Activated T-cell treated with anti-CD3 and anti-CD28 coated beads, Interleukin-2, amount 50 U/mL, for 48 hours (primary cell): ENCODE measurements at places on chromosomes 11 and 22.

DNA sequence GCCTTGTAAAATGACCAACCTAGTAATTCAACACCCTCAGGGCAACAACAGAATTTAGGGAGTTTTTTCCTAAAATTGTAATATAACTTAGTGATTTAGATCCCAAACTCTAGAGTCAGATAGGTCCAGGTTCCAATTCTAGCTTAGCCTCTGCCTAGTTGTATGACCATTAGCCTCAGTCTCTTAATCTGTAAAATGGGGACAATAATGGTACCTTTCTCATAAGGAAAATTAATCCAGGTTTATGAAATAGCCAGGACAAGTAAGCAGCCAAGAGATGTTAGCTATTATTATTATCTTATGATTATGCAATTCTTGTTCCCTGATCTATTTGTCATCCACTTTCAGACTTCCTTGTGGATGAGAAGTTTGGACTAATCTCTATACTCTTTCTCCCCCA, 4.1 kb downstream of the TFIP11 start:
- DNase-seq, result no peak

- no peak for DNase-seq
Observed at GRCh38 chr22:24358105-24358836, 69.1 kb upstream of the ADORA2A start.

DNA sequence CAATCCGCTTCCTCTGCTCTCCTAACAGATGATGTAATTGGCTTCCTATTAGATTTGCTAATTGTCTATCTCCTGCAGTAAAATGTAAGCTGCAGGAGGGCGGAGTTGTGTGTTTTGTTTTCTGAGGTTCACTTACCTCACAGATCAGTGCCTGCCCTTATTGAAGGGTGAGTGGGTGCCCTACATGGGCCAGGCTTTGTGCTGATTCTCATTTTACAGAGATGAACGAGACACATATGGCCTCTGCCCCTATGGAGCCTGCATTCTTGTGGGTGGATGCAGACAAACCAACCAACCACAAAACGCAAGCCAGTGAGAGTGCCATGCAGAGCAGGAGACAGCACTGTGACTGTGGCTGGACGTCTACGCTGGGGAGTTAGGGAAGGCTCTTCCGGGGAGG, 9.9 kb downstream of the TESMIN start:
- no peak for DNase-seq

GRCh38 chr11:73530109-73530508, 67.8 kb downstream of the FAM168A start:
- no peak for DNase-seq

GRCh38 chr22:47727641-47728040, 965.2 kb downstream of the TBC1D22A start:
- no peak for DNase-seq

- no peak for DNase-seq
Observed at GRCh38 chr11:64245401-64245796, 1.3 kb downstream of the PPP1R14B start.

GRCh38 chr11:73971175-73971719, 11.4 kb downstream of the UCP2 start:
- DNase-seq, result peak; percentile 58

GRCh38 chr11:76644591-76644990, 26.0 kb downstream of the LRRC32 start:
- no peak for DNase-seq
